Astrocyte (in vitro differentiated cells and primary cell): ENCODE measurements at places on chromosomes 6 and 20. TPM values are rescaled to one million over a fixed set of nuclear protein-coding genes. Genes with fewer than 3 reads are reported as not detected.

DNA sequence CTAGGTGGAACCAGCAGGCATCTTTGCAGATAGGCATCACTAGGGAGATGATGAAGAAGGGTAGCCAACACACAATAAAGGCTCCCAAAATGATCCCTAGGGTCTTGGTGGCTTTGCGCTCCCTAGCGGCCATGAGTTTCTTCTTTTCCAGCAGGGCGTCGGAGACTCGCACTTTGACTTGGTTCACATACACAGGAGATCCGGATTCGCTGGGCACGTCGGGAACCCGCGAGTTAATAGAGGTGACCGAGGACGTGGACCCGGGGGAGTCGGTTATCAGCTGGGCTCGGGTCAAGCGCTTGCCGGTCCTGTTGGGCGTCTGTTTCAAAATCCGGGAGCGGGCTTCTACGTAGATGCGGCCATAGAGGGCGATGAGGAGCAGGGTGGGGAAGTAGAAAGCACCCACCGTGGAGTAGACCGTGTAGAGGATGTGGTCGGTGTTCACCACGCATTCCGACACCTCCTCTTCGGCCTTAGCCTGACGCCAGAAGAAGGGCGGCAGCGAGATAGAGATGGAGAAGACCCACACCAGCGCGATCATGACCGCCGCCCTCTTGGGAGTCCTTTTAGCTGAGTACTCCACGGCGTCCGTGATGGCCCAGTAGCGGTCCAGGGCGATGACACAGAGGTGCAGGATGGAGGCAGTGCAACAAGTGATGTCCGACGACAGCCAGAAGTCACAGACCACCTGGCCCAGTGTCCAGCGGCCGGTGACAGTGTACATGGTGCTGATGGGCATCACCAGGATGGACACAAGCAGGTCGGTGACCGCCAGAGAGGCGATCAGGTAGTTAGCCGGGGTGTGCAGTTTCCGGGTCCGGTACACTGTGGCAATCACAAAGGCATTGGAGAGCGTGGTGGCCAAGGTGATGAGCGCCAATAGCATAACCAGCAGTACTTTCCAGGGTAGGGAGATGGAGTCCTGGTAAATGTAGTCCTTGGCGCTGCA is 658 bp downstream of the HTR1B start:
- peak; percentile 30 for DNase-seq
- peak overlapping the region; percentile 84 for H3K4me3 ChIP-seq
- H3K36me3 ChIP-seq: no peaks in the 10 kb centered on the region
- no peaks in the 10 kb centered on the region for H3K27me3 ChIP-seq

The RIPOR2 gene
- 0.29 and 0.95 TPM in 2 replicates for total RNA-seq

The TFAP2D gene
- total RNA-seq: not detected in 2 replicates

The OR2B6 gene
- total RNA-seq: not detected in 2 replicates

The DEFB119 gene
- total RNA-seq: not detected in 2 replicates

The ZSCAN9 gene
- total RNA-seq: 14.7 and 16.9 TPM in 2 replicates

The DDX43 gene
- not detected in 2 replicates for total RNA-seq

- no peak for DNase-seq
- no peak overlapping the region for H3K4me3 ChIP-seq
- no peaks in the 10 kb centered on the region for H3K36me3 ChIP-seq
Observed at GRCh38 chr6:11462742-11463397, 74.7 kb upstream of the TMEM170B start.

The FAM209A gene
- total RNA-seq: 0.32 TPM in 1 of 2 replicates, not detected in the other

The TPD52L2 gene
- 145 TPM in 2 replicates for total RNA-seq

The C20orf202 gene
- not detected in 2 replicates for total RNA-seq

The PPP1R3G gene
- total RNA-seq: 0.39 and 0.70 TPM in 2 replicates

GRCh38 chr6:28393912-28394662 is 5.5 kb downstream of the ZSCAN12 start:
- no peak for DNase-seq
- no peak overlapping the region for H3K4me3 ChIP-seq
- no peaks in the 10 kb centered on the region for H3K27me3 ChIP-seq
- H3K4me1 ChIP-seq: no peaks in the 10 kb centered on the region
- H3K36me3 ChIP-seq: peaks cover 34% of the 10 kb centered on the region
- no peak overlapping the region for H3K27ac ChIP-seq

DNA sequence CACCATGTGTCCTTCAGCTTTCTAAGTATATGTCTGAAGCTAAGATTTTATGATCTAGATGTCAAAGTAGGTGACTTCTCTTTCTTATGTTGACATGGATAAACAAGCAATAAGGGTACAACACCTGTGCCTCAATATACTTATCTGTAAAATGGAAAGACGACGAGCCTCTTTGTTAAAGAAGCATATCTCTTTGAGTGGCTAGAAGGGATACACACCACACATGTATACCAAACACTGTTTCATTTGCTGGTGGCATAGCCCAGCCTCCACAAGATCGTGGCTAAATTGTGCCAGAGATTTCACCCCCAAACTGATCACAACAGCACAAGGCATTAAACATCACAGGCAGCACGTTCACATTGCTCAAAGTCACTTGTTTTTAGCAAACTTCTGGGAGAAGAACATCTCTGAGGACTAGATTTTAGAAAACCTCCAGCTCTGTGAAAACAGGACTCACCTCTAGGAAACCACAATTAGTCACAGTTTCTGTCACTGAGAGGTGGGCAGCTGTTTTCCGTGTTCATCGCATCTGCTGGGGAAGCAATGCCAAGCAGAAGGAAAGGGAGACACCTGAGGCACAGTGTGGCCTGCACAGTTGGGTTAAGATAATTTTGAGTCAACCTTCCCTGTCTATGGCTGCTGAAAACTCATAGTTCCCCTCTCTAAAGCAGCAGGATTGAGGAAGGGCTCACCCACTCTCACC is 263.0 kb upstream of the PLCB4 start:
- H3K27me3 ChIP-seq: no peaks in the 10 kb centered on the region
- H3K27ac ChIP-seq: no peak overlapping the region
- H3K4me1 ChIP-seq: no peaks in the 10 kb centered on the region
- H3K36me3 ChIP-seq: no peaks in the 10 kb centered on the region
- no peak overlapping the region for H3K4me3 ChIP-seq

DNA sequence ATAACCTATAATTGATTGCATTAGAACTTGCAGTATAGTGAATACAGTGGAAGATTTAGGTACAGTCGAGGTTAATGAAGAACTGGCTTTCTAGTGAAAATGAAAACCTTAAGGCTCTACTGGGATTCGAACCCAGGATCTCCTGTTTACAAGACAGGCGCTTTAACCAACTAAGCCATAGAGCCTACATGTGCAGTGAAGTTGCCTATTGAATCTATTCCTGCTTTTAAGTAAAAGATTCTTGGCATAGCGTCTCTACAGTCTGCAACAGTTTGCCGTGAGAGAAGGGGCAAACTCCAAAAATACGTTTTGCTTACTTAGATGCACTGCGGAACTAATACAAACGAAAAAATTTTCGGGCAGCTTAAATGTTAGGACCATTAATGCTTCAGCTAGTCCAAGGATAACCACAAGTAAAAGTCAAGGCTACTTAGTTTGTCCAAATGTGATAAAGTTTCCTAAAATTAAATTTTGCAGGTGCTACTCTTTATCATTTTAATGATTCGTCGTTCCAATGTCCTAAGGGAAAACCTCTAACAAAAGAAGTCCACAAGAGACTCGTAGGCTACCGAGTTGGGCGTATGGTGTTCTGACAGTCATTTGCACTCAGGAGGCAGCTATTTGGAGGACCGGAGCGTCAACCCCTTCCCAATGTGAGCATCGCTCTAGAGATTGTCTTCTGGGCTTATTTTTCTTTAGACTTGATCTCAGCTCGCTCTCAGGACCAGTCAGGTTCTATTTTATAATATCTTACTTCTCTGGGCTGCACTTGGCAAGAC is 31.3 kb upstream of the ZSCAN23 start:
- H3K36me3 ChIP-seq: no peaks in the 10 kb centered on the region
- peaks cover 16% of the 10 kb centered on the region for H3K27me3 ChIP-seq
- no peaks in the 10 kb centered on the region for H3K4me1 ChIP-seq
- peak overlapping the region; percentile 67 for H3K4me3 ChIP-seq
- peak; percentile 76 for DNase-seq
- no peak overlapping the region for H3K27ac ChIP-seq

DNA sequence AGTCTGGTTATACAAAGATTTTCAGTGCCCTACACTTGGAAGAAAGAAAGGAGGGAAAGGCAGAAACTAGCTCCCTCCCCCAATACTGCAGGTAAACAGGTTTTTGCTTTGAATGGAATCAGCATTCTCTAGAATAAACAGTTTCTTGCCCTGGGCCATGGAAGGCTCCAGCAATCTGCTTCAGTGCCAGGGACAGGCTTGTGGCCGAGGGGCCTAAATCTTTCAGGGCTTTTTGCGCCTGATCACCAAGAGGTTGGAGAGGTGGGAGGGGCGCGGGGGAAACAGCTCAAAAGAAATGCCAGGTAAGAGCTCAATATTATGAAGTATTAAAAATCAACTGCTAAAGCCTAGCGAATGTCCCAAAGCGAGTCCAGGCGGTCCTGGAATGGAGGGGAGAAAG is 23.8 kb downstream of the TFAP2B start:
- no peak for DNase-seq
- H3K36me3 ChIP-seq: no peaks in the 10 kb centered on the region
- peaks cover 38% of the 10 kb centered on the region for H3K27me3 ChIP-seq
- H3K27ac ChIP-seq: no peak overlapping the region

The PXDC1 gene
- 58.2 and 64.4 TPM in 2 replicates for total RNA-seq

DNA sequence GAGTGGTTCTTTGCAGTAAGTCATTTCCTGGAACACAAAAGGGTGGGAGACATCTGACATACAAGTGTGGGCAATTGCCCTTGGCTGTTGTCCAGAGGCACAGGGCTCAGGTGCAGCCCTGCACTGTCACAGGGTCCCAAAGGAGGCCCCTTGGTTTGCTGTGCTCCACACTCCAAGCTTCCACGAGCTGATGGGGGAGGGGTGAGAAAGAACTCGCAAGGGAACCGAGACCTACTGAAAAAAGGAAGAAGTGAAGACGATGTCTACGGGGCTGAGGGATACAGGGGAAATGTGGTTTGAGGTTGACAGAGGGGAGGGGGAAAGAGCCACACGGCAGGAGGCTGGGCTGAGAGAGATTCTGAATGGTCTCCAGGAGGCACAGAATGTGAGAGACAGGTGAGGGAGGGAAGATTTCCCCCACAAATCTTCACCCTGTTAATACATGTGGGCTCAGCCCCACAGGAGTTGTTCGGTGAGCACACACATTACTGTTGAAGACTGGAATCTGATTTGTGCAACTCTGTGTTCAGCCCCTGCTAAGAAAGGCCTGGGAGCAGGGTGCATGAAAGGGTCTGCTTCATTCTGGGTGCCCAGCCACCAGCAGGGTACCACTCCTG is 123.4 kb downstream of the LY86 start:
- H3K27me3 ChIP-seq: peaks cover 3% of the 10 kb centered on the region
- H3K4me3 ChIP-seq: no peak overlapping the region
- peaks cover 22% of the 10 kb centered on the region for H3K4me1 ChIP-seq
- DNase-seq: no peak
- H3K27ac ChIP-seq: no peak overlapping the region
- no peaks in the 10 kb centered on the region for H3K36me3 ChIP-seq

The APOBEC2 gene
- not detected in 2 replicates for total RNA-seq

The GSTA2 gene
- total RNA-seq: not detected in 2 replicates

DNA sequence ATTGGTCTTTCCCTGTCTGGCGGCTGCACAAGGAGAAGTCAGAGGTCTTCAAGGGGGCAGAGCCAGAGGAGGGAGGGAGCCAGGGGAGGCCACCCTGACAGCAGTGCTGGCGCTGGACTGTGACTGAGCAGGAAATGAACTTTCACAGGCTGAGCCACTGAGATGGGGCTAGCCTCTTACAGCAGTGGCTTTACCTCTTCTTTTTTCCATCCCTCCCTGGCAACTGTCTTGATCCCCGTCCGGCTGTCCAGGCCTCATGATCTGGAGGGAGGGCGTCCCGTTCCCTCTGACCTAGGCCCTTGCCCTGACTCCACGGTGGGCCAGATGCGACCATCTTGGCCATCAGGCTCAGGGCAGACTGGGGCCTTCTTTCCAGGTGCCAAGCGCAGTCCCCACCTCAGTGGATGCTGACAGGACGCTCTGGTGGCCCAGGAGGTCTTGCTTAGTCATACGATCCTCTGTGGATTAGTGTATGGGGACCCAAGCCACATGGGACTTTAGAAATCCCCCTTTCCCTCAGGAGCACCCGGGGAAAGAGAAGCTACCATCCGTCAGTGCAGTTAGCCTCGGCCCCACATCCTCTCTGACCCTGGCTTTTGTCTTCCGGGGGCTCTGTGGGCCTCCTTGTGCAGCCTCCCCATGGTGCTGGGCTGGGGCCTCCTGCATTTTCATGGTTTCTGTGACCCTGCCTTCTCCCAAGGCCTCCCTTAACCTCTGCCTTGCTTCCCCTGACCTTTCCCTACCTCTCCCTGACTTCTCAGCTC is 57.4 kb upstream of the CCDC167 start:
- peaks cover 42% of the 10 kb centered on the region for H3K4me1 ChIP-seq
- DNase-seq: no peak
- no peaks in the 10 kb centered on the region for H3K27me3 ChIP-seq
- H3K27ac ChIP-seq: no peak overlapping the region
- H3K4me3 ChIP-seq: no peak overlapping the region

The FRMD1 gene
- total RNA-seq: not detected in 2 replicates

The GRM1 gene
- 0.05 and 0.07 TPM in 2 replicates for total RNA-seq

DNA sequence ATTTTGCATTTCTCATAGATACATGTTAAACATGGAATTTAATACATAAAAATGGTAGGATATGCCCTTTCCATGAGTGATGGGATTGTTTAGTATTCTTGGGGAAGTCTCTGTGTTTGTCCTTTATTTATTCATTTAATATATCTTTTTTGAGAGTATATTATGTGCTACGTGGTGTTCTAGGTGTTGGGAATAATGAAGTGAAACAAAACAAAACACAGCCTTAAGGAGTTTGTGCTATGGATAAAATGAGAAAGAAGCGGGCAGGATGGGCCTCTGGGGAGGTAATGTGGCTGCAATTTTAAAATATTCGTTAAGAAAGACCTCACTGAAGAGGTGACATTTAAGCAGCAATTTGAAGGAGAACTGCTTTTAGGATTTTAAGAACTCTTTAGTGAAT is 851.5 kb downstream of the MAFB start:
- no peak for DNase-seq
- H3K4me1 ChIP-seq: no peaks in the 10 kb centered on the region
- H3K4me3 ChIP-seq: no peak overlapping the region
- H3K27me3 ChIP-seq: no peaks in the 10 kb centered on the region
- no peak overlapping the region for H3K27ac ChIP-seq

The CDC5L gene
- 16.8 and 18.2 TPM in 2 replicates for total RNA-seq

The SRMS gene
- 0.14 TPM in 1 of 2 replicates, not detected in the other for total RNA-seq

DNA sequence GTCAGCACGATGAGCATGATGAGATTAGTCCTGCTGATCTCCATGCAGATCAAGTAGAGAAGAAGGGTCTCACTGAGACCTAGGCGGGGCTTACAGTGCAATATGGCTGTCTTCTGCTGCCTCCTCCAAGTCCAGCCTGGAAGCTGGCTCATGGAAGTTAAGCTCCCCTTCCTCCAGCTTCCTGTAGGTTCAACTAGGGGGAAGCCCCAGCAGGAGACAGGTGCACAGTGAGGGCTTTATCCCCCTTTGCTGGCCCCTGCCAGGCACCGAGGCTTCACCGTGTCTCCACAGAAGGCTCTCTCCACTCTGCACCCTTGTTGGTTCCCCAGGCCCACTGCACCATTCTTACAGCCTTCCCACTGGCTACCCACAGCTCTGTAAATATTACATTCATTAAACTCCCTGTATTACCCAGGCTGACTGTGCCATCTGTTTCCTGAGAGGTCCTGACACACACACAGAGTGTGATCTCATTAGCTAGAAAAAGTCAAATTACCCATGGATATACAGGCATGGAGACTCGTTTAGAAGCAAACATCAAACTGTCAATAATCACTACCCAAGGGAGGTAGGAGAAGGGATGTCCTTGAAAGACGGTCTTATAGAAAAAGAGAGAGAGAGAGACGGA is 90.4 kb downstream of the SLC2A10 start:
- H3K36me3 ChIP-seq: no peaks in the 10 kb centered on the region
- H3K27ac ChIP-seq: no peak overlapping the region
- peaks cover 41% of the 10 kb centered on the region for H3K27me3 ChIP-seq
- H3K4me1 ChIP-seq: no peaks in the 10 kb centered on the region

GRCh38 chr6:51913265-51913664 is 174.1 kb downstream of the PKHD1 start:
- DNase-seq: no peak
- H3K36me3 ChIP-seq: no peaks in the 10 kb centered on the region
- no peak overlapping the region for H3K27ac ChIP-seq
- no peaks in the 10 kb centered on the region for H3K4me1 ChIP-seq
